NCI-H1436 (cell line): ENCODE measurements at places on chromosomes 11 and 22.

DNA sequence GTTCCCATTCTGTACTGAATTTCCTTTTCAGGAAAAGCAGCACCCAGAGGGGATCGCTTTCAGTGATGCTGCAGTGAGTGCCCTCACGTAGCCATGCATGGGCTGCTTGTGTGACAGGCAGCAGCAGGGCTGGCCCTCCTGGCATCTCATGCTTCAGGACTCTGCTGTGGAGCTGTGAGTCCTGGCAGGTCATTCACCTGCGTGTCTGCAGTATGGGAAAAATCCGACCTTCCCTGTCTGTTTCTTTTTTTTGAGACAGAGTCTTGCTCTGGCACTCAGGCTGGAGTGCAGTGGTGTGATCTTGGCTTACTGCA is 13.4 kb downstream of the GLB1L2 start:
- DNase-seq = no peak

DNA sequence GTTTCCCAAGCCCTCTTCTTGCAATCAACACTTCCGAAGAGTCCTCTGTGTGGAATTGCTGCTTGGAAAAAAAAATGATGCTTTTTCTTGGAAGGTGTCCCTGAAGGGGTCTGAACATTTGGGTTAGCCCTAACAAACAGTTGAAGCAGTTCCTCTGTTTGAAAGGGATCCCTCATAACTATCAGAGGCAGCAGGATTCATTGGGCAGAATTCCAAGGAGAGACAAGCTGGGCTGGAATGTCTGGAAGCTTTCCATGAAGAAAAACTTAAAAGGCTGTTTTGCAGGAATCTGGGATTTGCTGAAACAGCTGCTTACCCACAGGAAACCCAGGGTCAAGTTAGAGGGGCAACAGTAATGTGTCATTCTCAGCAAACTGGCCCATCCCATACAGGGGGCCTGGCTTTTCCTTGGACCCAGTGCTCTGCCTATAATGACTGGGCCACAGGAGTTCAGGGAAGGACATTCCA is 3.1 kb downstream of the CSNK2A3 start:
- no peak for DNase-seq

- DNase-seq = no peak
Observed at GRCh38 chr22:24564376-24565058, 8.7 kb downstream of the SNRPD3 start.

DNA sequence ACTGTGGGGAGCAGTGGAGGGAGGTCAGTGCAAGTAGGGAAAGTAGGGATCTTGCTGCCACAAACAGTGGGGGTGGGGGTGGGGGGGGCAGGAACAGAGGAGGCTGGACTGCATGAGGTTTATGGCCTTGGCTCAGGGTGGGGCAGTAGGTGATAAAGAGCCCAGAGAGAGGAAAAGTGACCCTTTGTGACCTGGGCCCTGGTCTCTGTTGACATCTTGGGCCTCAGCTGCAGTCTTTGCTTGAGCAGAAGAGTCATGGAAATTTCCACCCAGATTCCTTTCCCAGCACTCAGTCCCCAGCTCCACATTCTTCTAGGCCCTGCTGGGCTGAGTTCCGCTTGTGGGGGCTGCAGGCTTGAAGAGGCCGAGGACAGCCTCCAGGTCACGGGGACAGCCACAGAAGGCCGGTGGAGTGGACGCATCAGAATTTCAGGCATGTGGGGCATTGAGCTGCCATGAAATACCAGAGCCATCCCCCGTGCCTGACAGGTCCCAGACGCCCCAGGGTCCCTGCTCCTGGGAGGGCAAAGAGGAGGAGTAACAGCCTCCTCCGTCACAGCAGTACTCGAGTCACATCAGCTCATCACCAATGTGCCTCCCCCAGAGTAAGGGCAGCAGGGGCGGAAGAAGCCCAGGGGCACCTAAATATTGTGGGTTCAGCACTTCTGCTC is 9.7 kb upstream of the MALAT1 start:
- DNase-seq = no peak

GRCh38 chr22:27247701-27248434 is 553.7 kb downstream of the MN1 start:
- no peak for DNase-seq

DNA sequence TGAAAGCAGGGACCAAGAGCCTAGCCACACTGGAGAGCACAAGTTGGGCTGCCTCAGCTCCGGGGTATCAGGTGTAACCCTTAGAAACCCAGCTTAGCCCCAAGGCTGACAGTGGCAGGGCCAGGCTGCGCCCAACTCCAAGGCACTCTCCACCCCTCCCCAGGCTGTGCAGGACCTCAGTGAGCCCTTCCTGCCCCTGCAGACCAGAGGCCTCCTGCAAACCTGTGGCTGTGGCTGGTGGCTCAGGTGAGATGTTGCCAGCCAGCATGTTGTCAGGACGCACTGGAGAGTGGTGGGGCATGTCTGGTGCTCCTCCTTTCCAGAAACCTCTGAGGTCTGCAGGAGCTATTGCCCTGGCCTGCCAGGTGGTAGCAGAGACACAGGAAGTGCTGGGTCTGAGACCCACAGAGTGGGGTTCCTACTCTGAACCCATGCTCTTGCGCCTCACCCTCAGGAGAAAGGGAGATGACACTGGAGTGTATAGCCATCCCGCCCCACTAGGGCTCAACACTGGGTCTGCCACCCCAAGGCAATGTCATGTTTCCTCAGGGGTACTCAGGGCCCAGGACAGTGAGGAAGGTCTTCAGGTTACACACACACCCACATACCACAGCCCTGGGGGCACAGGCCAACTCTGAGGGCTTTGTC is 2.4 kb upstream of the SCARF2 start:
- DNase-seq = no peak

DNA sequence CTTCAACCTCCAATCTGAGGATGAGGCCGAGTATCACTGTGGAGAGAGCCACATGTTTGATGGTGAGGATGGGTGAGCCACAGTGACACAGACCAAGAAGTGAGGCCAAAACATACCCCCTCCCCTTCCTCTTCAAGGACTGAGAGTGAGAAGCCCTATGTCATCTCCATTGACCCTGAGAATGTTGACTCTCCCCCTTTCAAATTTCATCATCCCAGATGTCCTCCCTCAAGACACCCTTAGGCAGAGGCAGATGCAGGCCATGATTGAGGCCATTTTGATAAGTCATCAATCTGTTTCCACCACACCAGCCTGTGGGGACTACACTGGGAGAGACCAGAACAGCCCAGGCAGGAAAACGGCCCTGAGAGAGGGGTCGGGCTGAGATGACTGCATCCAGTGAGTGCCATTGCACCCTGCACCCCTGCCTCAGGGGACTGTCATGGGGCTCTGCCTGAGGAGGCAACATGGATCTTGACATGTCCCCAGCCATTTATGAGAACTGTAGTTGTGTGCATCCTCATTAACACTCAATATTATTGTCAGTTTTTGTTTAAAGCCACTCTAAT is 84.2 kb upstream of the IGLL5 start:
- DNase-seq = no peak

- DNase-seq = no peak
Observed at GRCh38 chr11:75204012-75204674, 36.4 kb upstream of the TPBGL start.

DNA sequence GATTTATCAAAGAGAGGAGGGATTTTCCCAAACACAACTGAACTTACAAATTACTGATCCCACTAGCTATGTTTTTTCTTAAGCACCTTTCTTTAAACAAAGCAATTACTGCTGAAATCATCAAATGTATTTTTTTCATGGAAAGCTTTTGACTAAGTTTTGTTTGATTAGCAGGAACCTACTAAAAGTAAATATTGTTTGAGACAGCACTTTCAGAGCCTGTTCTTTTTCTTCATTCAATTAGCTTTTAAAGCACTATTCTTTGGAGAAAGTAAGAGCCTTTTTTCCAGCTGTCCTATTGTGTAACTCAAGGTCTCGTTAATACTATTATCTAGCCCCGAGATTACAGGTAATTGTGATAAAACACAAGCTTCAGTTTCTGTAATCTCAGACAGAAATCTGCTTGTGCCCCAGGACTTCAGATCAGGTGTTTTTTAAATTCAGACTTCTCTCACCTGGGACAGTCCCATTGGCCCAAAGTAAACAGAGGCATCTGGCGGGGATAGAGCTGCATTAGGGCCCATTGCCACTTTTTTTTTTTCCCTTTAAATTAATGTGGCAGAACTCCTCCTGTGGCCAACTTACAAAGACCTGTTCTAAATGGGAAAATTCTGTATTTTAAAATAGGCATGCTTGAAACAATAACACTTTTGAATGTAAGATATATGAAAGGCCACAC is 11.0 kb downstream of the CSTPP1 start:
- DNase-seq = peak; percentile 11

- DNase-seq = no peak
Observed at GRCh38 chr22:30386608-30386959, 627 bp downstream of the RNF215 start.

- DNase-seq = no peak
Observed at GRCh38 chr22:33962409-33962808, 42.1 kb upstream of the LARGE1 start.

DNA sequence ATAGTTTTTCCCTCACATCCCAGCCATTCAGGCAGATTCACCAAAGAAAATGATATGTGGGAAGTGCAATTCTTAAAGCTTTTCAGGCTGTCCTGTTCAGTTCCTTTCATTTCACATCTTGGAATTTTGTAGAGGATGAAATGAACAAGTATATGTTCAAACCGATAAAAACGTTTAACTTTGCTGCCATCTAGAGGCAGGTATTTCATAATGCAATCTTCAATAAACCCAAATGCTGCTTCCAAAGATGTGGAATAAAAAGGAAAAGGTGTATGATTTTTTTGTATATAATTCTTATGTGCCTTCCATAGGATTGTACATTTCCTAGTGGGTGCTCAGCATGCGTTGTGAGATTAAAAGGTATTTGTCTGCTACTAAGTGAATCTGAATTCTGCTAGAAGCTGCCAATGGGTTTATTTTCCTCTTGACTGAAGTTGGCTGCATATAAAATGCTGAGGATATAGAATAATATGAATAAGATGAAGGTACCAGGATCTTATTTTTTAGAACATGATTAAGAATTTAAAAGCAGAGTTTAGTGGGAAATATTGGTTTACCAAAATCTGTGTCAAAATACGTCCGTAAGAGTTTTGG is 199.3 kb downstream of the PGR start:
- DNase-seq = peak; percentile 32

DNA sequence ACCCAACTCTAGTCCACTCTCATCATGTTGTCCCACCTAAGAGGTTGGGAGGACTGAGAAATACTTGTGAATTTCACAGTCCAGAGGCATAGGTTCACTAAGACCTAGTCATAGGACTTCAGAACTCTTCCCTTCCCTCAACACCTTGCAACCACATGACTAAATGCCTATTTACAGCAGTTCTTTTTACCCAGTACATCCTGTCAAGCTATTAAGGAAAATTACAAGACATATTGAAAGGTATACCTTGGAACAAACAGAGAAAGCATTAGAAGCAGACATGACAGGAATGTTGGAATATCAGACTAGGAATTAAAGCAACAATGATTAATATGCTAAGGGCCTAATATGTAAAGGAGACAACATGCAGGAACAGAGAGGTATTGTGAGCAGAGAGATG is 563.8 kb upstream of the LRRC4C start:
- no peak for DNase-seq

GRCh38 chr11:122068141-122068540 is 47.9 kb downstream of the BLID start:
- DNase-seq = no peak

DNA sequence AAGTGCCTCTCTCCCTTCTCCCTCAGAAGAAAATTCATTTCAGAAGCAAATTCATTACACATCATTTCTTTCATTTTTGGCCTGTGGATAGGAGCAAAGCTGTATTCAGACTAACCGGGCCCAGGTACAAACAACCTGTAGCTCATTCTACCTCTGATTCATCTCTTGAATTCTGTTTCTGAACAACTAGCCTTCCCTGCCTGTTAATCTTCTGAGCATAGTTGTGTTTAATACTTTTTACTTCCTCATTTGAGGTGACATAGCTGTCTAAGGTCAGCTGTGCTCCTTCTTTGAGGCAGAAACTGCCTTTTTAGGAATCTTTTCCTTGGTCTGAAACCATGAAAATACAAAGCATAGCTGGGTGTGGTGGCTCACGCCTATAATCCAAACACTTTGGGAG is 12.6 kb upstream of the IL18BP start:
- no peak for DNase-seq

DNA sequence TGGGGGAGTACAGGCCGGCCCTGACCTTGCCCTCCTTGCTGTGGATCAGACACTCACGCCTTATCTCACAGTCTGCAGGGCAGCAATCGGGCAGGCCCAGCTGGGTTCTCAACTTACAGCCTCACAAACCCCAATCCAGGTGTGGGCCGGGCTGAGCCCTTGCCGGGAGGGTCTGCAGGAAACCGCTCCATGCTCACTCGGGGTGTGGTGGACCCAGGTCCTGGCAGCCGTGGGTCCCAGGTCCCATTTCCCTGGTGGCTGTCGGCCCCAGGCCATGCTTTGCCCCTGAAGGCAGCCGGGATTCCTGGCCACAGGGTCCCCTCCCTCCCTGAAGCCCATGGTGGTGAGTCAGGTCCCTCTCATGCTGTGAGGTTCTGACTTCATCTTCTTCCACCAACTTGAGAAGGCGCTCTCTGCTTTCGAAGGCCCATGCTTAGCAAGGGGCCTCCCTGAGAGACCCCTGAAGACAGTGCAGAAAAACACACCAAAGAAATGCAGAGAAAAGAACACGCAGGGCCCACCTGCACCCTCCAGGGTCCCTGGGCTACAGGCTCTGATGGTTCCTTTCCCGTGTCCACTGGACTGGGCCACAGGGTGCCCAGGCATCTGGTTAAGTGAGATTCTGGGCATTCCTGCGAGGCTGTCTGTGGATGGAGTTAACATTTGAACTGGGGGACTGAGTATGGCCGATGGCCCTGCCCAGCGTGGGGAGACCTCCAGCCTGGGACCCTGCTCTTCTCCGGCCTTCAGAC is 588.2 kb downstream of the BRD1 start:
- DNase-seq = no peak

DNA sequence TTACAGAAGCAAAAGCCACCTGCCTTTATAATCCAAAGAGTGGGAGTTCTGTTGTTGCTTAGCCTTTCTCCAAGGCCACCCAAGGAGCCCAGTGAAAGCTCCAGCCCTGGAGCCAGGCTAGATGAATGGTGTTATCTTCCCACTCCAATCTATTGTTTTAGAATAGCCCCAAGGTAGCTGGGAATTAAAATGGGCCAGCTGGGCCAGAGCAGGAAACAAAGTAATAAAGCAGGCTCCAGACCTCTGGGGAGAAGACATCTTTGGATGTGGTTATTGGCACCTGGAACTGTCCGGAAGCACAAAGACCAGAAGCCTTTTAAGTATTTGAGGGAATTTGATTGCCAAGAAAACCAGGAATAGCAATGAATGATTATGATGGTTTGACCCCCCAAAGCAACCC is 8.8 kb downstream of the C11orf96 start:
- no peak for DNase-seq

- DNase-seq = peak; percentile 73
Observed at GRCh38 chr11:11036848-11037732, 179.2 kb upstream of the ZBED5 start.
